ENCODE measurements at places on chromosomes 12 and 14.

GRCh38 chr14:97456958-97457357, 659.8 kb downstream of the VRK1 start:
- no peak for DNase-seq

- no peak for DNase-seq
Measured at GRCh38 chr14:96224480-96225096, 19.9 kb downstream of the BDKRB2 start.

GRCh38 chr12:6086316-6086715, 38.2 kb downstream of the VWF start:
- DNase-seq, result no peak

GRCh38 chr14:102418853-102419240, 56.1 kb downstream of the TECPR2 start:
- DNase-seq, result no peak

DNA sequence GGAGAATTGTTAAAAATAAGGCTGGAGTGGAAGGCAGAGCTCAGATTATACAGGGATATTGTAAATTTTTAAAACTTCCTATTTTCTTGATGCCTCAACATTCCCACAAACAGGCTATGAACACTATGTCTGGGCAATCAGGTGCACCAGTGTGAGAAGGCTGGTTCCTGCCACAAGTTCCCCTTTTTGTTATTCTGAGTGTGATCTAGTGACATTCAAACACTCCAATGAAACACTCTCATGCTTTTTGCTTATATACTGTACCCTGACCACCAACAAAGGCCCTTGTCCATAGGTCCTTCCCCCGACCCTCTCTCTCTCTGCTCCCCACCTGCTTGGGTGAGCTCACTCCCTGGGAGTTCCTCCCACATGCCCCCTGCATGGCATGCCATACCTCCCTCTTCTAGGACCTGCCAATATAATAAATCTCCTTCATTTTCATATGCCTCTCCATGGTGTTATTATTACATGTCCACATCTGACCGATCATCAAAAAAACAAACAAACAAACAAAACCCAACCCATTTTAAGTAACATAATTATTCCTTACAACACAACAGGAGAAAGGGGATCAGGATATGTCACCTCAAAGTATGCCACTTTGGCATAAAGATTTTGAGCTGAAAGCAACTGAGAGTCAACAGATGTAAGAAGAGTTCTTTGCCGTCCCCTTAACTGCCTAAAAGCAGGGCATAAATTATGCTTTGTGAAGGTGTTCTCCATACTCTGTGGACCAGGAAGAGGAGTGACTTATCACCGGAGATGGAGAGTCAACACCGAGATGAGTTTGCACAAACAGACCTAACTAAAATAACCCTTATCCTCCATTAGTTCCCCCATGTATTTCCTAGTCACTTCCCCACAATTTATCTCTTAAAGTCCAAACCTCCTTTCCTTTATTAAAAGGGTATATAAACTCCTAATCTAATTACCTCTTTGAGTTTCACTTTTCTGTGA, 42.5 kb upstream of the CATSPERB start:
- DNase-seq, result peak; percentile 23

- DNase-seq, result peak; percentile 51
Measured at GRCh38 chr12:92467886-92468285, 234.9 kb upstream of the PLEKHG7 start.

DNA sequence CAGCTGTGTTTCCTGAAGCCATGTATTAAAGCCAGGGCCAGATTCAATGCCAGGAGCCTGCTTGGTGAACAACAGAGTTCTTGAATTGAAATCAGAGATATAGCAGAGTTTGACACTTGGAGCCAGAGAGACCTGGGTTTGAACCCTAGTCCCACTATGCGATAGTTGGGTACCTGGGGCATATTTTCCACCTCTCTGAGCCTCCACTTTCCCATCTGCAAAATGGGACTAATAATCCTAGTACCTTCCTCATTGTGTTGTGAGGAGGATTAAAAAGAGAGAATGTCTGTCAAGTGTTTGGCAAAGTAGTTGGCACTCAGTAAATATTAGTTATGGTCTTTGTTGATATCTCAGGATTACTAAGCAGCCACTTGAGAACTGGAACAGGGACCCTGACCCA, 6.0 kb upstream of the HRK start:
- no peak for DNase-seq

- DNase-seq, result peak; percentile 52
Measured at GRCh38 chr12:93167841-93168492, 209.8 kb upstream of the NUDT4 start.

GRCh38 chr12:103475073-103475472, 20.7 kb downstream of the C12orf42 start:
- DNase-seq, result no peak

DNA sequence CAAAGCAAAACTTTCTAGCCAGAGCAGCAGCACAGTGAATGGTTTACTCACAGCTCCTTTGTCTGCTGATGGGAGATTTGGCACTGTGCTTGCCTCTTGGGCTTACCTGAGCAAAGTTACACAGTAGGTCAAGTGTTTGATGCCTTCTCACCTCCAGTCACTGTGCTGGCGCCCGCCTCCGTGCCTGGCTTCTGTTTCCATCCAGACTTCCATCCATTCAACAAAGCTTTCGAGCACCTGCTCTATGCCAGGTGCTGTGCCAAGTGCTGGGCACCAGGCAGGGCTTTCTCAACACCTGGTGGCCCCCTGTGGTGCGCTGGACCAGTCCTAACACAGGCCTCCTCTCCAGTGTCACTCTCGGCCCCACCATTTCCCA, 199.2 kb upstream of the EEA1 start:
- no peak for DNase-seq

GRCh38 chr12:41627476-41627875, 439.4 kb downstream of the PDZRN4 start:
- DNase-seq, result no peak
